NCI-H187 treated with DMSO at 0.1 percent for 48 hours (cell line): ENCODE measurements at places on chromosomes 7 and 10.

GRCh38 chr10:31599626-31600504 lies 280.8 kb downstream of the ZEB1 start:
- DNase-seq = no peak

DNA sequence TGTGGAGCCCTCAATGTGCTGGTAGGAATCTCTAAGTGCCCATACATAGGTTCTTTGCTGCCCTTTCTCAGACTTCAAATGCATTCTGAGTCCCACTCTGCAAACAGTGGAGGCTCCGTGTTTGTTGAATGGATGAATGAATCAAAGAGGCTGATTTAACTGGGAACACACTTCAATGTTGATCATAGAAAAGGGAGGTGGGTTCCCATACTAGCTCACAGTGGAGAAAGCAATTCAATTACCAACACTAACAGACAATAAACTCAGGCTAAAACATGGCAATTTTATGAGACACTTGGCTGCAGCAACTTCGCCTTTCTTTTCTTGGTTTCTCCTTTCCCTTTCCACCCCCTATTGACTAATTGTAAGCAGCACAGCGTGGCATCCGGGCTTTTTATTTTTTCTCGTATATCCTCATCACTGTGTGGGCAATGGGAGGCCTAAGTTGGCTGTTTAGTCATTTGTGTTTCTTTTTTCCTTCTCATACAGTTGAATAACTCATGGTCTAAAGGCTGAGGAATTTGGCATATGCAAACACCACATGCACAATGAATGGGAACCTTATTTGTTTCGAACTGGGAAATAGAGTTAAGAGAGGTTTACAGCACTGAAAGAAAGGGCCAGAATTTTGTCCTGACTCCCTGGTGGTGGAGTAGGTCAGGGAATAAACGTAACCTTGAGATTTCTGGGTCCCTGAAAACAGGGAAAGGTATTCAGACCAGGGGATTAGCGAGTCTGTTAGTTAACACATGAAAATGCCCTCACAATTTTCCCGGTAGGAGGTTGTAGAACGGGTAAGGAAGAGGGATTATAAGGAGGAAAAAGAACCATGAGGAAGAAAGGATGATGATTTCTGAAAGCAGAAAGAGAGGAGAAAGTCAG lies 858.5 kb downstream of the KCNMA1 start:
- no peak for DNase-seq

DNA sequence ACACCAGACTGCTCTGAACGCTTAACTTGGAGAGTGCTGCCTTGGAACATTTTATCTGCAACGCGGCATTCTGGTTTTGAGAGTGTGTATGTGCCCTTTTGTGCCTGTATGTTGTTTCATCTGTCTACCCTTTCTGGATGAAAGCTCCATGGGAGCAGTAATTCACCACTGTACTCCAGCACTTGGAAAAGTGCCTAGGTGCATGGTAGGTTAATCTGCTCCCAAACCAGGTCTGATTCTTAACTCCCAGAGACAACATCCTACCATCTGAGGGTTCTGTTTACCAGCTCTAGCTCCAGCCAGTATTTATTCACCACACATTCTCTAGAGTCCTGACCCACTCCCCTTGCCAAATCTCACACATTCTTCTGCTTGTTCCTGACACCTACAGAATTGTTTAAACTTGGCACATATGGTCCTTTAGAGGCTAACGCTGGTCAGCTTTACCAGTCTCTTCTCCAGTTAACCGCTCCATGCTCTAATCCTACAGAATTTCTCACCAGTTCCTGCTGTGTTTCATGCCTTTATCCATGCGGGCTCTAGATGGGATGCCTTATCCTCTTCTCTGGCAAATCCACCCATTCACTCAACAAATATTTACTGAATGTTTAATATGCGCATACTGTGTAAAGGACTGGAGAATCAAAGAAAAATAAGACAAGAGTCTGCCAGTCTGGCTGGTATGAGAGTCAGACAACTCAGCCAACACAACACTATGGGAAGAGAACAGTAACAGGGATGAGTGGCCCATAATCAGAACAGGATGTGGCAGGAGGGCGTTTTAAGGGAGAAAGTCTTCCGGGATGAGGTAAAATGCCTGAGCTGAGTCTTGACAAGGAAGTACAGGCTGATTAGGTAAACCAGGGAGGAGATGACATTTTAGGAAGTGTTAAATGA lies 46.3 kb downstream of the MTPN start:
- no peak for DNase-seq

DNA sequence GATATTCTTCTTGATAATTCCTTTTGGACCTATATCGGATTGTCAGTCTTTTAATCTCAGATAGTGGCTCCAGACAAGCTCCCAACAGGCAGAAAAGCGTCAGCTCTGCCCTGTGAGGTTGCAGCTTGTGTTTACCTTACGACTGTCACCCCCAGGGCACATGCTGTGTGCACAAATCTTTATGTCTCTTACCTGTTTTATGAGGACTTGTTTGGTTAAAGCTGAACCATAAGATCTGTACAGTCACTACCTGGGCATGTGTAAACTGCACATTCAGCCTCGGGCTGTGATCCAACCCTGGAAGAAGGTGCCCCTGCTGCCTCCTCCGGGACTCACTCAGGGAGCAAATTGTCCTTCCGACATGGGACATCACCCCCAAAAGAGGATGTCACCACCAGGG lies 119.8 kb downstream of the GALNT17 start:
- DNase-seq = no peak

DNA sequence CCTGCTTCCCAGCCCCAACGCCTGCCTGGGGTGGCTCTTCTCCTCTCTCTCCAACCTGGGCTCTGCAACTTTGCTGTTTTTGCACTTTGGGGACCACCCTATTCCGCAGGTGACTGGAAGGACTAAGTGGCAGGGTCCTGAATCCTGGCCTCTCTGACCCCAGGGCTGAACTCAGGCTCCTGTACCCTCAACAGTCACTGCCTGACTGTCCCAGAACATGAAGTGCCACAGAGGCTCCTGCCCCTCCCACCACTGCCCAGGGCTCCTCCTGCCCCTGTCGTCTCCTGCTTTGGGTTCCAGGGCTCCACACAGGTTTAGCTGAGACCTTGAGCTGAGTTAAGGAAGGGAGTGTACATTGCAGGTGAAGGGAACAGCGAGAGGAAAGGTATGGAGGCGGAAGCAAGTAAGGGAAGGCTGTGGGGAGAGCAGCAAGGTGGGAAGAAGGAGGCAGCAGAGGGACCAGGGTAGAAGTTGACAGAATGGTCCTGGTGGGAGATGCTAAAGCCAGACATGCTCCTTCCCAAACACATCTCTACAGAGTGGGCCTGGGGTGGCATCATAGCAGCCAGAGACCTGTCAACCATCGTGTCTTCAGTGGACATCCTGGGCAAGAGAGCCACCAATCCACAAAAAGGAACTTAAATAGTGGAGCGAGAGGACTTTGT lies 5.7 kb upstream of the GRID1 start:
- DNase-seq = no peak

- DNase-seq = no peak
Measured at GRCh38 chr10:15293862-15294842, 76.9 kb downstream of the FAM171A1 start.

GRCh38 chr7:53740971-53741370 lies 705.5 kb downstream of the POM121L12 start:
- DNase-seq = no peak

DNA sequence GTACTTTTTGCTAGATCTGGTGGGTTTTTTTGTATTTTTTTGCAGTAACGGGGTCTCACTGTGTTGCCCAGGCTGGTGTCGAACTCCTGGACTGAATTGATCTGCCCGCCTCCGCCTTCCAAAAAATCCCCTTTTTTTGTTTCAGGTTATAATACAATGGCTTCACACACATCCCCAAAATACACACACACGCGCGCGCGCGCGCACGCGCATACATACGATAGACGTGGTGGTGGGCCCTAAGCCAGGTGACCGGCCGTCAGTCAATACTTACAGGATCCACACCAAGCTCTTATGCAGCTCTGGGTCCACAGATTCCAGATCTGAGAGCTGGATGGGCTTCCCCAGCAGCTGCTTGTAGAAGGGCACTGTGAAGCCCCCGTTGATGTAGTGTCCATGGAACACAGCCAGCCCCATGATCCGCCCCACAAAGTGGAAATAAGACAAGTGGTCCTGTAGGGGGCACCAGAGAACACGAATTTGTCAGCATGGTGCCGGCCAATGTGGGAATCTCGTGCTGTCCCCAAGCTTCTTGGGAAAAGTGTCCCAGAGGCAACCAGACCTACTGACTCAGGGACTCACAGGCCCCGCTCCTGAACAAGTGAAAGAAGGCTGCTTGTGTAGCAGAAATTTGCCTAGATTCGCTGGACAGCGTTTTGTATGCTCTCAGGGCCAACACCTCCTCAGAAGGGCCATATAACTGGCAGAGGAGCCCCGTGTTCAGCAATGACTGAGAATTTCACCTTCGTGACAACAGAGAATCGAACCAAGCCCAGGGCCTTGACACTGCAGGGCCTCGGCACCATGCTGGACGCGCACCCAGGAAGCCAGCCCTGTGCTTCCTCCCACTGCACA lies 103.6 kb downstream of the SMURF1 start:
- DNase-seq = peak; percentile 5

DNA sequence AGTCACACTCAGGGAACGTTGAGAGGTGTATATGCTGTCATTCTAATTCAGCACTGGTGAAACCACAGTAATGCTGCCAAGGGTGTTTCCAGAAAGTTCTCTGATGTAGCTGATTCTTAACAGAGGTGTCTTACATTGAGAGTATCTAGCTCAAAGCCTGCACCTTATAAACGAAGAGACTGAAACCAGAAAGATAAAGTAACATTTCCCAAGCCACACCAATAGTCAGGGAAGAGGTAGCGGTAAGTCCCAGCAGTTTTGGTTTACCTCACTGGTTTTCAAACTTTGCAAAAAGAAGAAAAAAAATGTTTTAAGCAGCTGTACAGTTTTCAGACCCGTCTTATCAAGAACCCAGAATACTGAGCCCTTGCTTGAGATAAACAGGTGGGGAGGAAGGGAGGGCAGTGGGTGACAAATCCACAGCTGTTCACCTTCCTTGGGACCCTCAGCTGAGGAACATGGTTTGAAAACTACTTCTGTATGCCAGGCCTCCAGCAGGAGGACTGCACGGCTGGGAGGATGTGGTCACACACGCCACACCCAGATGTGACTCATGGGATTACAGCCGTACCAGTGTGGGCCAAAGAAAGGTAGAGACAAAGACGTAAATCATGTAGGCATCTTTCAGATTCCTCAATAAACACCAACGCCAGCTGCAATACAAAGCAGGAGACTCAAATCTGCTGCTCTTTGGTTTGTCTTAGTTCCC lies 63.9 kb upstream of the GSDME start:
- peak; percentile 21 for DNase-seq

DNA sequence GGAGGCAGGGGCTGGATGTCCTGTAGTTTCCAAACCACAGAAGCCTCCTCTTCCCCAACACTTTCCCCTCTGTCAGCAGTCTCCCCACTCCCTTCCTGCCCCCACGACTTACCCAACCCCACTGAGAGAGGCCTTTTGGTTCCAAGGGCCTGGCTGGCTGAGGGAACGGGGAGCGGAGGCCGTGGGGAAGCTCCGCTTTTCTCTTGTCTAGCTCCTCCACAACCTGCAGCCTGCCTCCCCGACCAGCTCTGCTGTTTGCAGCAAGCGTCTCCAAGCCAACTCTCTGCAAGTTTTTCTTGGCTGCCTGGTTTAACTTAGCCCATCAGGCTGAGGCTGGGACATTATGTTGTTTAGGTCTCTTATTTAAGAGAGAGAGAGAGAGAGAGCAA lies 126.8 kb downstream of the NEURL1 start:
- DNase-seq = no peak
